ENCODE measurements at places on chromosomes 1 and 21.

GRCh38 chr1:39086386-39086785 lies 60.2 kb downstream of the NDUFS5 start:
- DNase-seq = no peak

- no peak for DNase-seq
Measured at GRCh38 chr1:159208175-159208825, 3.6 kb downstream of the ACKR1 start.

DNA sequence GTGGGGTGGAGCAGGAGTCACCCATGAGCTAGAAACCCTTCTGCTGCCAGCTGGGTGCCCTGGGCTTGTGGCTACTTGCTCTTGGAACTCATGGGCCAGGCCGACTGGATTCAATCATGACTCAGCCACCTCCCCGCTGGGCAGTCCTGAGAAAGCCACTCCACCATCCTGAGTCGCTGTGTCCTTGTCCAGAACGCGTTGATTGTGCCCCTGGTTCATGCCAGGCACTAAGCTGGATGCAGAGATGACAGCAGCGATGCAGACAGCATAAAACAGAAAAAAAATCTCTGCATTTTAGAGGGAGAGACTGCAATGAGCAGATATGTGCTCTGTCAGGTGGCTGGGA lies 10.6 kb downstream of the PADI1 start:
- peak; percentile 23 for DNase-seq

GRCh38 chr1:87151500-87152421 lies 176.9 kb upstream of the LMO4 start:
- peak; percentile 84 for DNase-seq

GRCh38 chr21:28892199-28893111 lies 100.2 kb downstream of the LTN1 start:
- DNase-seq = no peak

DNA sequence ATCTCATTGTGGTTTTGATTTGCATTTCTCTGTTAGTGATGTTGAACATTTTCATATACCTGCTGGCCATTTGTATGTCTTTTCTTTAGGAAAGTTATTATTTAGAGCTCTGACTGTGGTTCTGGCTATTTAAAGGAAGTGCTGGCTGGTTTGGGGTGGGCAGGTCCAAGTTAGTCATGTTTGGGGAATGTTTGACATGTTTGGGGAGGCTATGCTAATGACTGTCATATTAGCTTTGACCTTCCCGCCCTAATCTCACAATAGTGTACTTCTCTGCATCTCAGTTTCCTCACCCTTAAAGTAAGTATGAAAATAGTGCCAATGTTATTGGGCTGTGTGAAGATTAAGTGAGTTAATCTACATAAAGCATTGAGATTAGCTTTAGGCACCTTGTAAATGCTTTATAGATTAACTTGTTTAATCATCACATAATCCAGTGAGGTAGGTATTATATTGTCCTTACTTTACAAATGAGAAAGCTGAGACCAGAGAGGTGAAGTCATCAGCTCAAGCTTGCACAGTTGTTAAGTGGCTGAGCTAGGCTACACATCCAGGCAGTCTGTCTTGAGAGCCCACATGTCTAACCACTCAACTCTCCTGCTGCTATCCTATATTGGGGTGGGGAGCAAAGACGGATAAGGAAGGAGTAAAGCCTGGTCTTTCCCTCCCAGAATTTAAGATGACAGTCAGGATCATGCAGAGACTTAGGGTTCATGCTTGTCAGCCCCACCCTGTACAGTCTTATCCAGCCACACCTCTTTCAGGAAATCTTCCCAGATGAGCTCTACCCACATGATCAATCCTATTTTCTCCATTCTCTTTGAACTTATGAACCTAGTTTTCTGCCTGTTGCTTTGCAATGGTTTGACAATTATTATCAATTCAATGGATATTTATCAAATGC lies 22.8 kb upstream of the CRNN start:
- no peak for DNase-seq

GRCh38 chr1:203475012-203475981 lies at the start of gene PRELP:
PRELP (plus strand) TSS chr1:203475806; CDS start chr1:203483185, 7,379 bp downstream.
- peak; percentile 61 for DNase-seq

GRCh38 chr1:247111700-247112478 lies 7.7 kb upstream of the ZNF669 start:
- peak; percentile 87 for DNase-seq

- no peak for DNase-seq
Measured at GRCh38 chr1:117060441-117061317, 553 bp downstream of the TTF2 start.

GRCh38 chr1:243923292-243924171 lies 73.5 kb upstream of the AKT3 start:
- DNase-seq = no peak

- DNase-seq = peak; percentile 79
Measured at GRCh38 chr1:19676438-19676922, 11.8 kb downstream of the HTR6 start.
